ENCODE measurements at places on chromosomes 2 and 18. TPM values are rescaled to one million over a fixed set of nuclear protein-coding genes. Genes with fewer than 3 reads are reported as not detected.

The OLA1 gene
- total RNA-seq, result 58.5 TPM

The FAM110C gene
- 0.39 TPM for total RNA-seq

DNA sequence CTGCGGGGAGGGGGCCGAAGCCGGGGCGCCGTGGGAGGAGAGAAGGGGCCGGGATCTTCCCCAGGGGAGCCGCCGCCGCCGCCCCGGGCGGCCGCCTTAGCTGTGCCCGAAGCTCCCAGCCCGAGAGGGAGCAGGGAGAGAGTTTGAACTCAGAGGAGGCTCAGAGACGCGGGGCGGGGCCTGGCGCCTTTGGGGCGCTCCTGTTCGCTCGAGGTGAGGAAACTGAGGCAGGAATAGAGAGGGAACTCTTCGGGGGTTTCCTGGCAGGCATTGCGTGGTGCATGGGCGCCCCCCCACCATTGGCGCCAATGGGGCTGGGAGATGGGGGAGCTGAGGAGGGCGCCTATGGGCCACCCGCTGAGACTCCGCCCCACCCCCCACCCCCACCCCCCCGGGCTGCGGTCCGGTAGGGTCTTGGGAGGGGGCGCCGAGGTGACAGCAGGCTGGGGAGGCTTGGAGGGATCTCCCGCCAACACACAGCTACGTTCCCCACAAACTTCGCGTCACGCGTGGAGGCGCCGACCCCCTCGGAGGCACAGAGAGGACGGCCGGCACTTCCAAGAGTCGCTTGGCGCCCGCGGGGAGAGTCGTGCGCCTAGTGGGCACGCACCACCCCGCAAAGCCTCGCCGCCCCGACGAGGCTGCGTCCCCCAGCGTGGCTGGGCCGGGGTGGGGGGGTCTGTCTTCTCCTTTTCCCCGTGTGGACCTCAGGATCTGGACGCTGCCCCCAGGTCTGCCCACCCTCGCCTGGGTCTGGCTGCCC lies 680 bp downstream of the CTDSP1 start:
- no peak for DNase-seq

DNA sequence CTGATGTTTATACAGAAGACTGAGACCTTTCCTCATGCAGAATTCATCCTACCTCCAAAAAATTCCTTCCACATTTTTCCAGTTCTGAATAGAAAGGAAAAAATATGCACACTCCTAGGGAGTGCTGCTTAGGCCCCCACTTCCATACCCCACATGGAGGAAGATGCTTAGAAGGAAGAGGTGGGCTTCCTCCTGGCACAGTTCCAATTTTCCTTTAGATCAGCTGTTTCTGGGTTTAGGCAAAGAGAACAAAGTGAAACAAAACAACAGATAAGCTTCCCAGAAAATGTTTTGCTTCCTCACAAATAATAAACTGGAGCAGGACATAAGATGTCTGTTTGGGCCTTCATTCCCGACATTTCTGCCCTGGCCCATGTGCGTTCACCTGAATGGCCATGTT lies 172.6 kb downstream of the PRPF40A start:
- DNase-seq, result peak; percentile 19

DNA sequence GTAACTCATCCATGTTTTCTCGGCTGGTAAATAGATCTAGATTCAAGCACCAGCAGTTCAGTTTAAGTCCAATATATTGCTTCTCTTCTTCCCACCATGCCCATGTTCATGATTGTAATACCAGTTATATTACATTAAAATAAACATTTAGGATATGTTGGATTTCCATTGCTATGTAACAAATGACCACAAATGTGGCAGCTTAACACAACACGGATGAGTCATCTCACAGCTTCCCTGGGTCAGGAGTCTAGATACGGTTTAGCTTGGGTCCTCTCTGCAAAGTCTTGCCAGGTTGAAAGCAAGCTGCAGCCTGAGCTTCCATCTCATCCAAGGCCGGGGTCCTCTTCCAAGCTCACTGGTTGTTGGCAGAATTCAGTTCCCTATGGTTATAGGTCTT lies 39.4 kb upstream of the SMAD2 start:
- DNase-seq, result no peak

DNA sequence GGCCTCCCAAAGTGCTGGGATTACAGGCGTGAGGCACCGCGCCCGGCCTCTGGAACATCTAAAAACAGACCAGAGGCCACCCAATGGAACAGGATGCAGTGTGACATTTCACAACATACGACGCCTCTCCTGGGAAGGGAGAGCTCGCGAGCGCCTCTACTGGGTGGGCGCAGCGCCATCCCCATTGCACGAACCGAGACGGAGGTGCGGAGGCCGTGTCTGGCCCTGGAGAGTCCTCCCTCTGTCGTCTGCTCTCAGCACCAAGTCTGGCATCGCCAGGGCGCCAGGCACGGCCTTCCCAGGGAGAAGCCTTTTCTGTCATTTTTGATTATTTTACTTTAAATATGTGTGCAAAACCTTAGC lies 9.4 kb upstream of the GBX2 start:
- DNase-seq, result peak; percentile 61

DNA sequence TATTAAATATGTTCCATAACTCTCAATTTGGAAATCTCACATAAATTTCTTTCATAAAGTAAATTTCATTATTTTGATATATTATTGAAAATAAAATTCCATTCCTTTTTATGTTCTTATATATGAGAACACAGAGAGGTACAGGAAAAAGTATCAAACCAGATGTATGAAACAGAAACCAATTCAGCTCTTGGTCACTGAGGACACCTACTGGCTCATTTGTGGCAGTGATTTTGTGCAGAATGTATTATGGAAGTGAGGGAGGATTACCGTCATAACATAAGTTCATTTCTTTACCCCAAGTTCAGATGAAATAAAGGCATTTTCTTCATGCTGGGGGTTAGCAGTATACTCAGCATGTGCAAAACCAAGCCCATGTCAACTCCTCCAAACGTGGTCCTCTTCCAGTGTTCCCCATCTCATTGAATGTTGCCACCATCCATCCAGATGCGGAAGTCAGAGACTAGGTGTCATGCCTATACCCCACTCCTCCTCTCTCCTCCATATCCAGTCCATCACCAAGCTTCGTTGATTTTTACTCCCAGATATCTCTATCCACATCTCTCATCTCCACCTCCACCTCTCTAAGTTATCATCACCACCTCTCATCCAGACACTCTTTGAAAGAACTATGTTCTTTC lies 41.7 kb upstream of the MALL start:
- peak; percentile 73 for DNase-seq

GRCh38 chr2:60980071-60980815 lies 37.3 kb upstream of the PEX13 start:
- DNase-seq, result no peak

- DNase-seq, result no peak
These were observed 25.9 kb upstream of the GPR45 start for GRCh38 chr2:105215586-105216192.

- no peak for DNase-seq
These were observed 1273.5 kb upstream of the CRIM1 start for GRCh38 chr2:35082072-35082471.

All from dermis microvascular lymphatic vessel endothelial cell (primary cell).